ENCODE measurements at places on chromosomes 7 and 10.
A peak's percentile ranks its signal among the peaks of the same experiment; 100 is the strongest.

DNA sequence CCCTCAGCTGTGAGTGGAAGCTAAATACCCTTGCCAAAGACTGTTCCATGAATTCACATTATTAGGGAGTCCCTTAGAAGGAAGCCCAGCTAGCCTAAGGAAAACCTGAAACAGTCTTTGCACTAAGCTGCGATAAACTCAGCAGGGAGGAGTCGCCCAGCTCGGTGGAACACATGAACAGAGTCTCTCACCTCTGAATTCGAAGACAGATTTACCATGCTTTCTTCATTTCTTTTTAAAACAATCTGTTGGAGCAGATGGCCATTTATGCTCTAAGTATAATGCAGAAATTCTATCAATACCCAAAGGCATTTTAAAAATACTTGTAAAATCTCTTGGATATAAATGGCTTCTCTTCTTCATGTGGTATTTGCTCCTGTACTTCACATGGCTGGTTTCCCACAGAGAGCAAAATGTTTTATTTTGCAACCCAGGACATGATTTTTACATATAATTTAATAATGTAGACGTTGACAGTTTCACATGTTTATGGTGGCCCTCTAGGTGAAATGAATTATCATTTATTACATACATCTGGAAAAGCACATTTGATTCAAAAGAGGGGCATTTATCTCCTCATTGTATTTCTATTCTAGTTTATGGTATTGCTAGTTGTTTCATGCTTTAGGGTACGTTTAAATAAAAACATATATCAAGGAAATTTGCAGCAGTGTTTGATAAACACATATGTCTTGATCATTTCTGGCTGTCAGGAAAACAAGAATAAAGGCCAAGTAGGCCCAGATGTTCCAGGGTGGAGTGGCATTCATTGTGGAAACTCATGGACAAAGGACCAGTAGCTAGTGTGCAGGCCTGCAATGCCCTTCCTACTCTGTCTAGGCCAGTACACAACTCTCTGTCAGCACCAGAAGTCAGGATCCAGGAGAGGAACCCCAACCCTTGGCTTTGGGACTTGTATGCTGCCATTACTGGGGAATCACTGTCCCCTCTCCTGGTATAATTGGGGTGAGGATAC lies 52.2 kb downstream of the LRGUK start:
- DNase-seq: no peak

GRCh38 chr10:68251151-68251550 lies 19.2 kb upstream of the ATOH7 start:
- DNase-seq: no peak

DNA sequence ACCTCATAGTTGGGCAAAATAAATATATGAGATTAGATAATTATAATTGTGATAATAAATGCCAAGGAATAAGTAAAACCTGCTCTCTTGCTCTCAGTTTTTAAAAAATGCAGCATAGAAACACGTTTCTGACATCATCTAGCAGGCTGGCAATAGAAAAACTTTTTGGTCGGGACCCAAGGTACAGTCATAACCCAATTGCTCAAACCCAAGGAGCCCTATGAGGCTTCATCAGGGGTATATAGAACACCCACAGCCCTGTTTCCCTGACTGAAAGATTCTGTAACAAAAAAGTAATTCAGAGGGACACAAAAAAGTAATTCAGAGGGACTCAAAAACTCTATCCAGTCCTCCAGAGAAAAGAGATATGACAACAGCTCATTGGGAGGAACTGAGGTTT lies 3.8 kb downstream of the PDE1C start:
- DNase-seq: no peak

DNA sequence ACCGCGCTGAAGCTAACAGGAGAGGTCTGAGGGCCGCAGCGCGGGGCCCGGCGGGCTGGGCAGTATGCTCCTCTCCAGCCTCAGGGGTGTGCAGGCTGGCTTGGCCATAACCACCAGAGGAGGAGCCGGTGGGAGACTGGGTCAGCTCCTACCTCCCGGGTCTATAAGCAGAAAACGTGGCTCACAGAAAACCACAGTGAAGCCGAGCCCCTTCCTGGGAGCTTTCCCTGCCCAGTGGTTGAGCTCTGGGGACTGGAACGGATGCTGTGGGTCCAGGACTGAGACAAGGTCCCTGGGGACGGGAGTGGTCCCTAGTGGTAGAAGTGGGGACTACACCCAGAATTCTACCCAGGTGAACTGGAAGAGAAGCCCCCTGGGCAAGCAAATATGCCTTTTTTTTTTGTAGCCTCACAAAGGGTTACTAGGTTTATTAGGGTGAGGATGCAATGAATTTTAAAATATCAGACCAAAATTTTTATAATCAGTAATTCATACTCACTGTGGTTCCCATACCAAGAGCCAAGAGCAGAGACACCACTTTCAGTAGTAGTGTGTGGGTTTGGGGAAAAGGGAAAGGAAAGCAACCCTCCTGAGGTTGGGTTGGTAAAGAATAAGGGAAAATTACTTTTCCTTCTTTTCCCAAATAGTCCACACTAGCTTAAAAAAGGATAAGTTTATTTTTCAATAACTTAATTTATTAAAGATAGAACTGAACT lies 67.9 kb upstream of the PRKCQ start:
- peak; percentile 54 for DNase-seq

DNA sequence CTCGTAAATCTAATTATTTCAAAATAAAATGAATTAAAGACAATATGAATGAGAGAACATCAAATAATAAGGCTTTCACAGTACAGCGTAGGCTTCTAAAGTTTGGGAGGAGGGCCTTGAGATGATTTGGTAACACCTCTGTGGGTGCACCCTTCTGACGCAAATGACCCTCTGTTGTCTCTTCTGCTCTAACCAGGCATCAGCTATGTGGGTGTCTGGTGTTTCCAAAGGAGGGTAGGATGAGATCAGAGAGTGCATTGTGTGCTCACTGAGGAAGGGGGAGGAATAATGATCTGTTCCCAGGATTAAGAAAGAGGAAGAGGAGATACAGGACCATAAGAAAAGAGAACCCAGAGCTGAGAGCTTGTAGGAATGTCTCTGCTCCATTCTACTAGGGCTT lies 420.4 kb downstream of the SDK1 start:
- DNase-seq: no peak

DNA sequence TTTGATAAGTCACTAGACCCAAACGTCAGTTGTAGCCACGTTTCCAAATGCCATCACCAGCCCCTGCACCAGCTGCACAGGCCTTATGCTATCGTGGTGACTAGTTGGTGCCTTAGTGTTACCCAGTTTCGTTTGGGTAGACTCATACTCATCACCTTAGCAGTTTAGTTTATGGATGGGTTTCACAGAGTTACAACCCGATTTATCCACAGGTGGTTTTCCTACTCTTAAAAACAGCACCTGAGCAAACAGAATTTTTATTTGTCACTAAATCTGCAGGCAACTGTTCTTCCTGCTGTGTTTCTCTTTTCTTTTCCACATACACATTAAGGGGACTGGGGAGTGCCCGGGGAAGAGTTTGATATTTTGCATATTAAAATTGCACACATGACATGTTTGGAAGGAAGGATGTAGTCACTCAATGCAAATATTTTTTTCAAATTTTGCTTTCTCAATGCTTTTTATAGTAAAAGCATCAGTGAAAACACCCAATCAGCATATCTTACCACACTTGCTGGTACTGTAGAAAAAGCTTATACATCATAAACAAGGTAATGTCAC lies 41.6 kb downstream of the PDSS1 start:
- DNase-seq: no peak

- DNase-seq: no peak
Measured at GRCh38 chr10:97393034-97393573, 8.0 kb downstream of the RRP12 start.

- DNase-seq: no peak
Measured at GRCh38 chr7:140229101-140229525, 52.3 kb upstream of the KDM7A start.

DNA sequence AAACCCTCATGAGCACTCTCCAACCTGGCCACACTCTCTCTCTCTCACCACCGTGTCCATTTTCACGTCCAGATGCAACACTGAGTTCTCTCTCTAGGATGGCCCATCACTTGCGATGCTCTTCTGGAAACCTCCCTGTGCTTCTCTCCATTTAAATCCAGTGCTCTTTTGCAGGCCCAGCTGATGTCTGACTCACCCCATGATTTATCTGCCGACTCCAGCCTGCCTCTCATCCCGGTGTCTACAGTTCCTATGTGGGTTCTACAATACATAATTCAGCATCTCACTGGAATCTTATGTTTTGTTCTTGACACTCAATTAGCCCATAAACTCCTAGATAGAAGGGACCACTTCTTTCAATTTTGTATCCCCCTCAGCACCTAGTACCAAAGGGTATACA lies 5.0 kb downstream of the TPK1 start:
- DNase-seq: no peak

DNA sequence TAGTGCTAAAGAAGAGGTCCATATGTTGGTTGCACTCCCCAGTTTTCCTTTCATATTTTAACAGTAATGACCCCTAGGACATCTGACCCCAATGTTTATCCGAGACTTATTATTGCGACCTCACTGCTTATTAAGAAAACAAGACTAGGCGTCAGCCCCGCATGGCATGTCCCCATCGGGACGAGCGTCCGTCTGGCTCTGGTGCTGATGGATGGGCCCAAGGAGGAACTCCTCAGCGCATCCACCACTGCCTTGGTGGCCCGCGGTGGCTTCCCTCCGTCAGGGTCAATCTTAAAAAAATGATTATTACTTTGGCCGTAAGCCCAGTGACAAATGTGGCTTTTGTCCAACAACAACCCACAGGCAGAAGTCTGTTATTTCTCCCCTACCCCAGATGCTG lies 40.1 kb upstream of the CXCL12 start:
- DNase-seq: no peak
